ENCODE measurements at places on chromosomes 1 and 21.

GRCh38 chr1:10398278-10398733, 558 bp upstream of the PGD start:
- H3K4me1 ChIP-seq: peaks cover 11% of the 10 kb centered on the region
- no peak for DNase-seq
- peaks cover 6% of the 10 kb centered on the region for H3K36me3 ChIP-seq
- H3K27ac ChIP-seq: peak overlapping the region; percentile 81

- H3K4me3 ChIP-seq: no peak overlapping the region
- DNase-seq: no peak
- H3K27ac ChIP-seq: no peak overlapping the region
- no peaks in the 10 kb centered on the region for H3K36me3 ChIP-seq
Measured at GRCh38 chr1:38308780-38309179, 262.2 kb upstream of the POU3F1 start.

GRCh38 chr1:60488847-60489246, 415.3 kb upstream of the C1orf87 start:
- no peak overlapping the region for H3K4me3 ChIP-seq
- no peaks in the 10 kb centered on the region for H3K36me3 ChIP-seq
- no peaks in the 10 kb centered on the region for H3K27me3 ChIP-seq
- H3K4me1 ChIP-seq: no peaks in the 10 kb centered on the region
- no peak overlapping the region for H3K27ac ChIP-seq
- no peak for DNase-seq

GRCh38 chr1:31263408-31263807, 23.7 kb upstream of the NKAIN1 start:
- H3K36me3 ChIP-seq: peaks cover 39% of the 10 kb centered on the region
- no peaks in the 10 kb centered on the region for H3K27me3 ChIP-seq
- H3K4me1 ChIP-seq: no peaks in the 10 kb centered on the region
- no peak for DNase-seq
- H3K27ac ChIP-seq: no peak overlapping the region

DNA sequence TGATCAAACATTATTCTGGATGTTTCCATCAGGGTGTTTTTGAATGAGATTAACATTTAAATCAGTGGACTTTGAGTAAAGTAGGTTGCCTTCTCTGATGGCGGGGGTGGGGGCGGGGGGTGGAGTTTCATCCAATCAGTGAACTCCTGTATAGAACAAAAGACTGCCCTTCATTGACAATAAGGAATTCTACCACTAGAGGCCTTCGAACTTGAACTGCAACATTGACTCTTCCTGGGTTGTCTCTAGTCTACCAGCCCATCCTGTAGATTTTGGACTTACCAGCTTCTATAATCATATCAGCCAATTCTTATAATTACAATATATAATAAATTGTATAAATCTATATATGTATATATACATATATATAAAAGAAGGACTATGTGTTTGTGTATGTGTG, 520.4 kb upstream of the CXADR start:
- no peaks in the 10 kb centered on the region for H3K27me3 ChIP-seq
- H3K4me3 ChIP-seq: no peak overlapping the region
- H3K4me1 ChIP-seq: no peaks in the 10 kb centered on the region
- H3K27ac ChIP-seq: no peak overlapping the region
- no peaks in the 10 kb centered on the region for H3K36me3 ChIP-seq

DNA sequence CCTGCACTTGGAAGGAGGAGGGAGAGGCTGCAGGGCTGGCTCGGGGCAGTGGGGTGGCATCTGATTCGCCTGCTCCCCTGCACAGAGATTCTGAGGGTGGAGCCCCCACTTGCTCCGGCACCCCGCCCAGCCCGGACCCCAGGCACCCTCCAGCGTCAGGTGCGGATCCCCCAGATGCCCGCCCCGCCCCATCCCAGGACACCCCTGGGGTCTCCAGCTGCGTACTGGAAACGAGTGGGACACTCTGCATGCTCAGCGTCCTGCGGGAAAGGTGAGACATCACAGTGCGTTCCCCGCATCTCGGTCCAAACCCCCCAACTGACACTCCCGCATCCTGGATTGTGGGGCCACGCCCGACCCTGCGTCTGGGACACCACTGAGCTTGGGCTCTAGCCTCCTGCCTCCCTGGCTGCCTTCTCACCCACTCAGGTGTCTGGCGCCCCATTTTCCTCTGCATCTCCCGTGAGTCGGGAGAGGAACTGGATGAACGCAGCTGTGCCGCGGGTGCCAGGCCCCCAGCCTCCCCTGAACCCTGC, 7.9 kb downstream of the ADAMTSL4 start:
- DNase-seq: no peak
- H3K4me3 ChIP-seq: no peak overlapping the region
- peaks cover 16% of the 10 kb centered on the region for H3K4me1 ChIP-seq
- H3K27me3 ChIP-seq: no peaks in the 10 kb centered on the region

DNA sequence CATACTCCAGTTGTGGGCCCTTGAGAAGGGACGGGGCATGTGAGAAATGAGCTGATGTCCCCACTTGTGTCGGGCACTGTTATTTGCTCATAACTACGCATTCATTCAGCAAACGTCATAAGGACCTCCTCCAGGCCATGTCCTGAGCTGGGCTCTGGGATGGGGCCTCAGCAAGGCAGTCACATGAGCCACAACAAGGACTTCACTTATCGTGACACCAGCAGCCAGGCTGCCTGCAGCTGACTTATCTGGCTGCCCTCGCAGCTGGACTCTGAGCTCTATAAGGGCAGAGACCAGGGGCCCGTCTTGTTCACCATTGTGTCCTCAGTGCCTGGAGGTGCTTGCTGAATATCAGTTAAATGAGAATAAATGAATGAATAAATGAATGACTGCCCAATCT, 37.5 kb upstream of the GRIK3 start:
- H3K36me3 ChIP-seq: no peaks in the 10 kb centered on the region
- DNase-seq: no peak
- H3K27ac ChIP-seq: no peak overlapping the region

GRCh38 chr1:115170961-115171392, 81.7 kb upstream of the TSPAN2 start:
- no peaks in the 10 kb centered on the region for H3K36me3 ChIP-seq
- no peaks in the 10 kb centered on the region for H3K4me1 ChIP-seq
- H3K27me3 ChIP-seq: peaks cover 12% of the 10 kb centered on the region
- H3K4me3 ChIP-seq: no peak overlapping the region

Measured in memory B cell (primary cell).